ENCODE measurements at places on chromosomes 1 and 21. TPM values are rescaled to one million over a fixed set of nuclear protein-coding genes. Genes with fewer than 3 reads are reported as not detected.

GRCh38 chr1:9321480-9321849, 28.8 kb downstream of the SPSB1 start:
- no peak for DNase-seq

GRCh38 chr1:184395370-184395769, 8.5 kb downstream of the C1orf21 start:
- DNase-seq = no peak

GRCh38 chr1:5990913-5991312, 1.3 kb downstream of the NPHP4 start:
- DNase-seq = no peak

DNA sequence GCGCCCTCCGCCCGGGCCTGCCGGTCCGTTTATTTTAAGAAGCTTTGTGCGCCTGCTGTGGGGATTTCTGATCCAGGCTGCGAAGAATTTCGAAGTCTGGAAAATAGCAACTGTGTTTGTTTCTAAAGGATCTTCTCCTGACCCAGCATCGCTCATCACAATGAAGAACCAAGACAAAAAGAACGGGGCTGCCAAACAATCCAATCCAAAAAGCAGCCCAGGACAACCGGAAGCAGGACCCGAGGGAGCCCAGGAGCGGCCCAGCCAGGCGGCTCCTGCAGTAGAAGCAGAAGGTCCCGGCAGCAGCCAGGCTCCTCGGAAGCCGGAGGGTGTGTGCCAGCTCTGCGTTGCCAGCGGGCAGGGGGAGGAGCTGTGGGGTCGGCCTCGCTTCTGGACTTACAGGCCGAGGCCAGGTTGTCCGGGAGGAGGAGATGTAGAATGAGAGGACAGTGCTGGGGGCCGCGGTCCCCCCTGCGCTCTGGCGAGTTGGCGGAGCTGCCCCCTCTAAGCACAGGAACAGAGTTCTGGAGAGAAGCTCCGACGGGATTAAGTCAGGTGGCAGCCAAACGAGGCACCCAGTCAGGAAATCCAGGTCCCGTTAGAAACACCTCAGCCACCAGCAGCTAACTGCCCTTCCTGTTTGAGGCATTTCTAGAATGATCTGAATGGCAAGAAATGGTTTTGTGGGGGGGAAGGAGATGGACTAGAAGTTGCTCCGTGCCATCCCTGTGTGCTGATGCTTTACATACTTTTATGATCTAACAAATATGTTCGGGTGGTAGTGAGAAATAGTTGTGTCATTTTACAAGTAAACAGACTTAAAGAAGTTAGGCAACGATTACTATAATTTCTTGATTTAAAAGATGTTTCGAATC, 948 bp downstream of the TXLNA start:
- no peak for DNase-seq

DNA sequence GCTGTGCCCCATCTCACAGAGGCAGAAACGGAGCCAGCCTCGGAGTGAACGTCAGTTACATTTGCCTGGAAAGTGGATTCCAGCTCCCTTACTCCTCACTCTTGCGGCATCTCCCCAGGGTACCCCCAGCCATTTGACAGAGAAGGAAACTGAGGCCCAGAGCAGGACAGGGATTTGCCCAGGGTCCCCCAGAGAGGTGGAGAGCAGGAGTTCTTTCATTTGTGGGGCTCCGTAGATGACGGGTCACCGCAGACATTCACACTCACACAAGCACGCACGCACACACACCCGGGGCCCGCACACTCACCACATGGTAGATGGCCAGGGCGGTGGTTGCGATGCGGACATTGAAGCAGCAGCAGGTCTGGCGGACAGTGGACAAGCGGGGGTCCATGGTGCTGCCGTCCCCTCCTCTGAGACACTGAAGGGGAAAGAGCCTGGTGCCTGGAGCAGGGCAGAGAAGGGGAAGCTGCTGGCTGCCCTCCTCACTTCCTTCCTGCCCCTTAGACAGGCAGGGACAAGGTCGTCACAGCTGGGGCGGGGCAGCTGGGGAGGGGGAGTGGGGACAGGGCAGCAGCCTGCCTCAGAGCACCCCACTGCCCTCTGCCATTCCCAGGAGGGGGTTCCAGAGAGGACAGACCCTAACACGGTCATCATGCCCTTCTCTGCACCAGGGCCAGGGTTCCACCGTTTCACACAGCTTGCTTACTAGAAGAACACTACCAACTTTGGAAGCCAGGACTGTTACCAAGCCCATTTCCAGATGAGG, at the start of gene LAPTM5:
Gene LAPTM5, minus strand, starts transcription at position 423 of the 769 bp plus-strand sequence. Its CDS starts 29 bp downstream, at position 394.
- DNase-seq = no peak

GRCh38 chr21:32298658-32299081, at the start of gene MRAP:
Gene MRAP (plus strand): TSS chr21:32298855. CDS start chr21:32298972, 117 bp downstream.
- DNase-seq = no peak

GRCh38 chr1:203488539-203488938, 5.4 kb upstream of the OPTC start:
- no peak for DNase-seq

DNA sequence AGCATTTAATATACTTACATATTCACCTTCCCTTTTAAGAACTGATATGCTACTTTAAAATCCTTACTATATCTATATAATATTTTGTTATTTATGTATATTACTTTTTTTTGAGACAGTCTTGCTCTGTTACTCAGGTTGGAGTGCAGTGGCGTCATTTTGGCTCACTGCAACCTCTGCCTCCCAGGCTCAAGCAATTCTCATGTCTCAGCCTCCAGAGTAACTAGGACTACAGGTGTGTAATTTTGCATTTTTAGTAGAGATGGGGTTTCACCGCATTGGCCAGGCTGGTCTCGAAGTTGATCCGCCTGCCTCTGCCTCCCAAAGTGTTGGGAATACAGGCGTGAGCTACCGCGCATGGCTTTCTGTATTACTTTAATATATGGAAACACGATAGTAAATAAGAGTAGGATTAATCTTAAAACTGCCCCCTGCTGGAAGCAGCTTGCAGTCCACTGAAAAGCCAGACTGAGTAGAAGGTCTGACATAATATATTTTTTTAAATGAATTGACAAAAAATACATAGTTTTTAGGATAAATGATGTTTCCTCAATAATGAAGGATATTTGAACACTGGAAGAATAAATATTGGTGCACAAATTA, 24.4 kb downstream of the RCAN3 start:
- no peak for DNase-seq

DNA sequence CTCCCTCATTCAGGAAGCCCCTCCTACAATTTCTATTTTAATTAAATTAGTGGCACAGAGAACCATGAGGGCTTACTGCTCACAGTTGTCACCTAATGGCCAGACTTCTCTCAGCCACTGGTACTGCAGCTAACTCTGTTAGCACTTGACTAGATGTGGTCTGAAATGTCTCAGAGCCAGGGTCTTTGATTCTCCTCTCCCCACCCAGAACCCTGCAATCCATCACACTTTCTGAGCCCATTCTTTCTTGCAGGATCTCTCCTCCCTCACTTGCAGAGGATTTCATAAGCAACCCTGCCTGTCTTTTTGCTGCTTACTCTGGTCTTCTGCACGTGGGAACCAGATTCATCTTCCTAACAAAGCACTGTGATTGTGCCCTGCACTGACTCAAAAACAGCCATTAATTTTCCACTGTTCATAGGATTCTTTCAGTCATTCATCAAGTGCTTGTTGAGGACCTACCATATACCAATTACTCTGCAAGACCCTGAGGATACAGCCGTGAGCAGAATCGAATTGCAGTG, 108.4 kb downstream of the EDEM3 start:
- no peak for DNase-seq

- DNase-seq = no peak
These were observed 20.2 kb downstream of the COLGALT2 start for GRCh38 chr1:184017306-184017705.

DNA sequence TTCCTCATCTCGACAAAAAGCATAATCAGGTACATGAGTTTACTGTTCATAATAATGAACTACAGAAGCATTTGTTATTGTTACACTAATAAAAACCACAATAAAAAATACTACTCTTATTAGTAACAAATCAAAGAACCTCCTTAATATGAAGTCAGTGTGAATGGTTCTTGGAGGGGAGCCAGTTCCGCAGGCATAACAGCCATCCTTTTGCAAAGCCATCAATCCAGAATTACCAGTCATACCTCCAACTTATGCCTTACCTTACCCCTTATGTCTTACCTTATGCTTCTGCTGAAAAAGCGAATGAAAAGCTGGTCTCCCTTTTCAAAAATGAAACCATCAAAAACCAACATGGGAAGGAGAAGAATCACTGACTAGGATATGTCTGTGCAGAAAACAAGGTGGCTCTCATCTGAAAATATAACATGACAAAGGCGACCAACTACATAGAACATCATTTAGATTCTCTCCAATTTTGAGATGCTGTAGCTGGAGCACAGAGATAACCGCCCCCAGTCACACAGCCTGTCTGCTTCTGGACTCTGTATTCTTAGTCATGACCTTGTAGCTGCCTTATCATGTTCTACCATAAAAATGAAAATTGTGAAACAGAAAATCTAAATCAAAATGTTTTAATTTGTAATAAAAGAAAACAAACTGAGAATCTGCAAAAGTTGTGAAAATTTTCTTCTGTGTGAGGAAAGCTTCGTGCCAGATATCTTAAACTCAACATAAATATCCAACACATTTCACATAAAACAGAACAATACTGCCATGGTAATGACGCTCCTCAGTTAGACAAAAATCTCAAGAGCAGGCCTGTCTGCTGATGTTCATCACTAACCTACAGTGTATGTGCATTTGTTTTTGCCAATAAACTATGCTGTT, 438.2 kb downstream of the SMYD3 start:
- DNase-seq = no peak

DNA sequence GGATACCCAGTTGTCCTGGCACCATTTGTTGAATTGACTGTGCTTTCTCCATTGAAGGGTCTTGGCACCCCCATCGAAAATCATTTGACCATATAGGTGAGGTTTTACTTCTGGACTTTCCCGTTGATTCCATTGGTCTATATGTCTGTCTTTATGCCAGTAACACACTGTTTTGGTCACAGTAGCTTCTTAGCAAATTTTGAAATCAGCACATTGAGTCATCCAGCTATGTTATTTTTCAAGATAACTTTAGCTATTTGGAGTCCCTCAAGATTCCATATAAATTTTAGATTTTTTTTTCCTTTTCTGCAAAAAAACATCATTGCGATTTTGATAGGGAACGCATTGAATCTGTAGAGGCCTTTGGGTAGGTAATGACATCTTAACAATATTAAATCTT, 235.6 kb downstream of the SMYD3 start:
- DNase-seq = no peak

- no peak for DNase-seq
These were observed 23.2 kb upstream of the CAMTA1 start for GRCh38 chr1:6762060-6762459.

Gene MYOCOS
- 0.08 TPM for total RNA-seq

GRCh38 chr1:202934755-202935154, 7.7 kb upstream of the KLHL12 start:
- no peak for DNase-seq

Gene KIRREL1
- not detected for total RNA-seq

Gene EFNA1
- not detected for total RNA-seq

- DNase-seq = no peak
These were observed 159.1 kb upstream of the KCNK2 start for GRCh38 chr1:214923278-214923915.

DNA sequence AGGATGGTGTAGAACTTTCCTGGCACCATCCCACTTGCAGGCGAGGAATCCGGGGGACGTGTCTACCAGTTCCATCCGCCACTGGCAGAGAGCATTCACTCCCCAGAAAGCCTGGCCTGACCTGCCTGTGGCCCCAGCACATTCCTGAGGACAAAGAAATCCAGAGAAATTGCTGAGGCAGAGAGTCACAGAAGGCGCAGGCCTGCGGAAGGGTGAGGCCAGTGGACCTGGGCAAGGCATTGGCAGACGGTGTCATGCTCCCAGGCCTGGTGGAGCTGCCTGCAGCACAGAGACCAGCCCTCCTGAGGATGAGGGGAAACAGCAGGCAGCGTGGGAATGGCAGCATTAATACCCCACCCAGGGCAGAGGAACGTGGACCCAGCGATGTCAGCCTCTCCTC, 81.2 kb upstream of the F3 start:
- DNase-seq = no peak

Measured in activated T-helper 1 cell treated with anti-CD3 and anti-CD28 coated beads, Interleukin-12 subunit alpha, Interleukin-12 subunit beta, Interleukin-2, Interleukin-4 antibody, amounts not matched to agents 30 ng/mL and 10 ng/mL and 1 ng/mL, durations not matched to agents 14 hours and 24 hours and 36 hours (primary cell).